H1 (cell line): ENCODE measurements at places on chromosomes 12 and 14. TPM values are rescaled to one million over a fixed set of nuclear protein-coding genes. Genes with fewer than 3 reads are reported as not detected.

The COPZ1 gene
- 88.2 and 133 TPM in 2 replicates for polyA plus RNA-seq

The KERA gene
- not detected in 2 replicates for polyA plus RNA-seq

The TAC3 gene
- polyA plus RNA-seq: 36.0 and 45.3 TPM in 2 replicates

The B3GNT4 gene
- 1.1 and 2.1 TPM in 2 replicates for polyA plus RNA-seq

The TSPAN8 gene
- not detected in 2 replicates for polyA plus RNA-seq

The RNU4-1 gene
- polyA plus RNA-seq: under 0.01 TPM in 2 replicates

The DAO gene
- not detected in 2 replicates for polyA plus RNA-seq

DNA sequence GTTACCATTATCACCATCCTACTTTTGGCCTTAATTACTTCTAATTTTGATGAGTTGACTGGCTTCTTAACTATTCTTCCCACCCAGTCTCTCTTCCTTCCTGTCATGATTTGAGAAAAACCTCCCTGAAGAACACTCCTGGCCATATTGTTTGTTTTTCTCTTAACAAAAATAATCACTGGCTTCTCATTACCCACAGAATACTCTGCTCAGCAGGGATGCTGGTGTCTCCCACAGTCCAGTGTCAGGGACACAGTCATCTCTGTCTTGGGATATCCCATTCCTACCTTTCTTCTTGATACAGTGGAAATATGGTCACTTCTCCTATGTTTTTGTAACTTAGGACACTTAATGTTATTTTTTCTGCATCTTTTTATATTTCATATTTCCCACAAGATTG lies 103.7 kb downstream of the SRGAP1 start:
- no peak for DNase-seq

GRCh38 chr14:95258754-95259593 lies 60.7 kb downstream of the CLMN start:
- DNase-seq: no peak

- DNase-seq: no peak
These were observed 2.3 kb downstream of the CDKN1B start for GRCh38 chr12:12719496-12719895.

GRCh38 chr12:18828483-18828882 lies 90.6 kb downstream of the CAPZA3 start:
- no peak for DNase-seq

- no peak for DNase-seq
These were observed 455.0 kb upstream of the TMEM132C start for GRCh38 chr12:127811988-127812387.

DNA sequence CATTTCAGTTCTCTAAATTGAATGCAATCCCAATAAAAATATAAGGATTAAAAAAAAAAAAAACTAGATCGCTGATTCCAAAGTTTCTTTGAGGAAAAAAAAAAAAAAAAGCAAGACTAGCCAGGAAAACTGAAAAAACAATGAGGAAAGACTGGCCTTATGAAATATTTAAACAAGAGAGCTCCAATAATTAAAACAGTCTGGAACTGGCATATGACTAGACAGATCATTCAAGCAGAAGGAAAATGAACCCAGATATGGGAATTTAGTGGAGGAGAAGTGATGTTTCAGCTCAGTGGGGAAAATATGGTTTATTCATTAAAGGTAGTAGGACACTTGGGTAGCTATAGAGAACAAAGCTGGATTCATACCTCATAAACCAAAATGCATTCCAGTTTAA lies 42.0 kb upstream of the TBC1D15 start:
- DNase-seq: no peak

GRCh38 chr12:71415336-71416231 lies 24.0 kb upstream of the LGR5 start:
- DNase-seq: no peak

DNA sequence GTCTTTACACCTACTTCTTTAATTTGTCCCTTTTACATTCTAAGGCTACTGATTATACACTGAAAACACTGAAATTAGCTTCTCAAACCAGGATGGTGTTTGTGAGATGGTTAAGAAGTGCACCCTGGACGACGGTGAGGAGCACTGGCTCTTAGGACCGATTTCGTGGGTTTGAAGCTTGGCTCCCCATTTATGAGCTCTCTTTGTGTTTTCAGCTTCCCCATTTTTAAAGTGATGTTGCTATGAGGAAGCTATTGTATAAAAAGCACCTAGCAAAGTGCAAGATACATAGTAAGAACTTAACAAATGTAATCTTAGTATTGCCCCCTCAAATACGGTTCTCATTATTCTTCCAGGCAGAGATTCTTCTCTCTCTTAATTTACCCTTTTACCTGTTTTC lies 4.7 kb downstream of the NFYB start:
- DNase-seq: no peak

DNA sequence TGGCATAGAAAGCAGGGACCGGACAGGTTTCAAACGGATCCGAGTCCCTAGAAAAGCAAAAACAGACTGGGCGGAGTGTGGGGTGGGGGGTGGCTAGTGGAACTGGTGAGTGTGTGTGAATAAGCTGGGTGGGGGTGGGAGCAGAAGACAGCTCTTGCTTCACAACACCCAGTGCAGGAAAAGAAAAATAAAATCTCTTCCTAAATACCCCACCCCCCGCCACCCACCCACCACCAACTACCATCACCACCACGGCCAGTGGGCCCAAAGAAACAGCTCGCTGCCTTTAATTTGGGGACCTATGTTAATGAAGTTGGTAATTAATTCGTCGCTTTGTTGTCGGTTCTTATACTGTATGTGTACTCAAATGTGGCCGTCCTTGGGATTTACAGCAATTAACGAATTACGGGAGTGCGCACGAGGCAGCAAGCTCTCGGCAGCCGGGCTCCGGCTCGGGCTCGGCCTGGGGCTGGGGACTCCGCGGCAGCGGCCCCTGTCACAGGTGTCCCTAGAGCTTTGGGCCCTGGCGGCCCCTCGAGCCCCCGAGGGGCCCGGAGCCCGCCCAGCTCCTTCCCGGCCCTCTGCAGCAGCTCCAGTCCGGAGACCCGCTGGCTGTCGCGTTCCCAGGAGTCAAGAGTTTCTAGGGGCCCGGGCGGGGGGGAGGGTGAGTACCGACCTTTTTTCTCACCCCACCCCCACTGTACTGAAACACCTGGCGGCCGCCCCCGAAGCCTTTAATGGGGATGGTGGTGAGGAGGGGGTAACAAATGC lies 1.5 kb upstream of the OTX2 start:
- DNase-seq: no peak

DNA sequence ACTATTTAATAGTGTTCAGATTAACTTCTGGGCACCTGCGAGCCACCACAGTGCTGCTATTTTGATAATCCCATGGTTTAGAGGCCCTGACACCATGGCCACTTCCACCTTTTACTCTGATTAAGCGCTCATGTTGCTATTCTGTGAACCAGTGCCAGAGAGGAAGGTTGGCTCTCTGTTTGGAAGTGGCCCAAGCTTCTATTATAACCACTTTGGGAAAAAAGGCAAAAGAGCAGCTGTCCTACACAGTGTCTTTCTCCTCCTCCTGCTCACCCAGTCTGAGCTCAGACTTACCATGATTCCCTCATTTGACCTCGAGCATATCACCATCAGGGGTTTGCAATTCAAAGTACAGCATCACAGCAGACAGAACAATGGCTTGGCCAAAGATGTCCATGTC lies 23.3 kb downstream of the DYRK2 start:
- no peak for DNase-seq

- DNase-seq: no peak
These were observed 26.1 kb downstream of the FGD6 start for GRCh38 chr12:95191060-95191696.

GRCh38 chr14:48390346-48390745 lies 714.9 kb upstream of the MDGA2 start:
- no peak for DNase-seq

DNA sequence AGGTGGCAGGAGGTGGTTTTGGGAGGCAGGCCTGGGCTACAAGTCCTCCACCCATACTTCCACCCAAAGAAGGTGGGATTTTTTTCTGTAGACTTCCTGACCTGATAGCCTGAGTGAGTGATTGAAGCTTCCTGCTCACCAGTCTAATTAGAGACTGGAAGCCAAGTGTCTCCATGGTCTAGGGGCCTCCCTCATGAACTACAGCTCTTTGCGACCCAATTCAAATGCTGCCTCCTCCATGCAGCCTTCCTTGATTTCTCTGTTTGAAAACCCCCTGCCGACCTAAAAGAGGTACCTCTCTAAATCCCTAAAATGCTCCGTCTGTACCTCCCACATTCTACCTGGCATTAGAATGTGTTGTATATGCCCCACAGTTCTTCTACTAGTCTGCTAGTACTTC lies 124.9 kb downstream of the PLXNC1 start:
- DNase-seq: no peak

DNA sequence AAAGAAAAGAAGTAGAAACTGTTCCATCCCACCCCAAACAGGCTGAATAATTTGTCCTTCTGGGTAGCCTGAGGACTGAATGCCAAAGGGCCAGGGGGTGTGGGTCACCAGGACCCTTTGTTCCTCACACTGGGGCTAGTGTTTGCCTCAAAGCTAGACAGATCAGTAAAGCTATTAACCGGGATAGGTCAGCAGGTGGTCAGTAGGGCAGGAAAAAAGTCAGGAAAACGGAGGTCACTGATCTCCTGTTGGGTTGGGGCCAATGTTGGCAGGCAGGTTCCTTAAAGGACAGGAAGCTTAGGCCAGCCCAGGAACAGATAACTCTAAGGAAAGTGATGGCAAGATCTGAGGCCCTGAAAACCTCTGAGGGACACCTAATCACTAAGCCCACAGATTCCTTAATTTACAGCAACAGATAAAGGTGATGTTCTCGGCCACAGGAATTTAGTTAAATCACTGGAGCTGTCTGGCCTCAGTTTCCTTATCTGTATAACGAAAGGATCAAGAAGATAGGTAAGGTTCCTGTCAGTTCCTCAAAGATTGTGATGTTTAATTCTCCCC lies 22.7 kb upstream of the TMPO start:
- DNase-seq: no peak

DNA sequence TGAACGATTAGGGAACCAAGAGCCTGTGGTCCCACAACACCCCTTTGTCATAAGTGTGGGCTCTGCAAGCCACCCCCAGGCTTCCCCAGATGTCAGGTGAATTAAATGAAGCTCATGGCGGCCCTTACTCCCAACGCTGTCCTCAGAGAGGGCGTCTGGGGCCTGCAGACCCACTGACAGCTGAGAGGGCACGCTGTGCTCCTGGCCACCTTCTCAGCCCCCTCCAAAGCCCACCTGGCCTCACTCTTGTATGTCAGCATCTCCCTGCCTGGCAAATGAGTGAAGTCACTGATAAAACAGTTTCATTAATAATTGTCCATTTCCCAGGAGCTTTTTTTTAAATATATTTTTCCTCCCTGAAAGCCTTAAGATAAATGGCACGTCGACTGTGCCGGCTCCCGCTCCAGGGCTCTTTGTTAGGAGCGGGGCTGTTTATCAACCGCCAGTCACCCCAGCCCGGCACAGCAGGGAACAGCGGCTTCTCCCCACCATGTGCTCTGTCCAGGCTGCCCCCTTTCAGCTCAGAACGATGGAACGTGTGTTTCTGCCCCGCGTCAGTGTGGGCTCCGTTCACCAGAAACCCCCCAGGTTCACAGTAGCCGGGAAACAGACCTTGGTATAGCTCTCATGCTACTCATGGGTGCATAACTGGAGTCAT lies 94.7 kb upstream of the SFSWAP start:
- no peak for DNase-seq

DNA sequence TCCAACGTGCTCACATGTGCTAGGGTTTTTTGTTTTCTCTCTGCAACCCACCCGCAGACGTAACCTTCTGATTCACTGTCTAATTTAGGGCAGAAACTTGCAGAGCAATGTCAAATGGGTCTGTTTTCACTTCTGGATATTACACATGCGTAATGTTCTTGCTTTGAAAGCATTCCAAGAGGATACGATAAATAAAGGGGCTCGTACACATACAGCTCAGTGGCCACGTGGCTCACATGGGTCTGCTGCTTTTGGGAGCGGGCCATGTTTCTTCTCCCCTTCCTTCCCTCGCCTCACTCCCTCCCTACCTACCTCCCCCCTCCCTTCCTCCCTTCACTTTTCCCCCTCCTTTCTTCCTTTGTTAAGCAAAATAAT lies 23.4 kb downstream of the CACNA1C start:
- no peak for DNase-seq

GRCh38 chr14:104843442-104844305 lies 21.4 kb upstream of the CEP170B start:
- DNase-seq: no peak

DNA sequence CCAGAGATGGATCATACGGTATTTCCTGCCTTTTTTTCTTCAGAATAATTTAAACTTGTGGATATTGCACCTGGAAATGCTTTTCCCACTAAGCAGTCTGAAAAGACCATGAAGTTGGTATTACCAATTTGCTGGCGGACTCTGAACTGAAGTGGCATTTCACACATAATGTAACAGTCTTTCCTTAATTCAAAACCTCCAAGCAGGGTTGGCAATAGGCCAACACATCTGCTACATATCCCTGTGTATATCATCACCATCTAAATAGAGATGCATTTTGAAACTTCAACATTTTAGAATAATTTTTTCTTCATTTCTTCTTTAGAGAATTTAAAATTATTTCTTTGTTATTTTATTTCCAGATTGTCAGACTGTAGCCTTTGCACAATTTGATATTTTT lies 100.5 kb downstream of the TSPAN8 start:
- no peak for DNase-seq

GRCh38 chr12:30926243-30927221 lies at the start of gene TSPAN11:
TSPAN11 (plus strand) TSS chr12:30926748; CDS start chr12:30953992, 27,244 bp downstream.
- DNase-seq: peak; percentile 27

DNA sequence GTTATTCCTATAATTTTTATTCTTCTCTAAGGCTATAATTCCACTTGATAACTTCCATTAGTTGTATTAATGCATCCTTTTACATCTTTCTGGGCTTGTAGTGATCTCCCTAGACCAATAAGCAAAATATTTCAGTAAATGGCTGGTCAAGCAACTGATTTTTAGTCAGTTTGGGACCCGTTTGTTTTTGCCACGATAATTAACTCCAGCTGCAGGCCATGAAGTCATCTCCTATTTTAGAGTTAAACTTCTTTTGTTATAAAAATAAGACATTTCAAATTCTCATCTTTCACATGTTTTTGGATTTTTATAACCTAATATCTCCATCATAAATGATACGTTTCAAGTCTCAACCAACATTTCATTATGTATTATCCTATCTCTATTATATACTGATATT lies 49.4 kb downstream of the MAGOHB start:
- no peak for DNase-seq

DNA sequence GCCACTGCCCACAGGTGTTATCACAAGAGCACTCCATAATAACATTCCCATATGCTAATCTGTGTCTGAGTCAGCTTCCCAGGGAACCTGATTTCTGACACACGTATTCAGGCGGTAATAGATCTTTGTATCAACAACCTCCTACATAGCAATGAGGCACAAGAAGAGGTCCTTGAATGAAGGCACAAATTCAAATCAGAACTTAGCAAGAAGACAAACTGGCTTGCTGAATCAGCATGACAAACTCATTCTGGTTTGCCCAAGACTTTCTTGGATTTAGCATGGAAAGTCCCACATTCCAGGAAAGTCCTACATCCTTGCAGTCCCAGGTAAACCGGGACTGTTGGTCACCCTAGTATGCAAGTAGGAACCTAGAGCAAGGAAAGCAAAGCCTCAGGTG lies 33.9 kb upstream of the RNU6-7 start:
- no peak for DNase-seq

GRCh38 chr12:50981319-50982239 lies 29.2 kb downstream of the HIGD1C start:
- DNase-seq: no peak

GRCh38 chr14:75604979-75605851 lies 26.8 kb downstream of the FLVCR2 start:
- DNase-seq: no peak
